ENCODE measurements at places on chromosomes 5 and 9.

DNA sequence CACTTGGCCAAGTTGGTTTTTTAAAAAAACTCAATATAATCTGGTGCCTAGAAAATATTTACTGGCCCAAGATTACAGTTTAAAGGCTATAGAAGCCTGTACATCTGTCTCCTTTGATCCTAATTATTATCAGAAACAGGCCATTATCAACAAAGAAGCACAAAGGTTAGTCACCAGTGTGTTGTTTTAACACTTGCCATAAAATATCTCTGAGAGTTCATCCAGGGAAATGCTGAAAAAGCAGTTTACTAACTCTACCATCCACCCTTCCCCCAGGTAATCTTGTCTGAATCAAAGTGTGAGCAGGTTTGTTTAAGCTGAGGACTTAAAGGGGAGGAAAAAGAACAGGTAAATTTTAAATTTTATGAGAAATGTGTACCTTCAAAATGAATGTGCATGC, 13.3 kb upstream of the TRPM6 start:
- DNase-seq: no peak

GRCh38 chr5:154972476-154973080, 31.7 kb downstream of the MRPL22 start:
- no peak for DNase-seq

DNA sequence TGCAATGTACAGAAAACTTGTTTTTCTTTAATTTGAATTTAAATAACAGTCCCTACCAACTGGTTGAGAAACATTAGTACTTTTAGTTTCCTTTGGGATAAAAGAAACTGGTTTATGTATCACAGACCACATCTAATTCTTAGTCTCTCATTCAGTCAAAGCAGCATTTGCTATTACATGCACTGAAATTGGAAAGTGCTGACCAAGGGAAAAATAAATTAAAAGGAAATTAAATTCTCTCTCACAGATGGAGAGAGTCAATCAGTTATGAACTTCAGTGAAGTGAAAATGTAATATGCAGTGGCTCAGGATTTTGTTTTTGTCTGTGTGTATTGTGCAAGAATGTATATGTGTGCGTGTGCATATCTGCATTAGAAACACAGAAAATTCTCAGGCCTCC, 121.7 kb downstream of the TUSC1 start:
- no peak for DNase-seq

DNA sequence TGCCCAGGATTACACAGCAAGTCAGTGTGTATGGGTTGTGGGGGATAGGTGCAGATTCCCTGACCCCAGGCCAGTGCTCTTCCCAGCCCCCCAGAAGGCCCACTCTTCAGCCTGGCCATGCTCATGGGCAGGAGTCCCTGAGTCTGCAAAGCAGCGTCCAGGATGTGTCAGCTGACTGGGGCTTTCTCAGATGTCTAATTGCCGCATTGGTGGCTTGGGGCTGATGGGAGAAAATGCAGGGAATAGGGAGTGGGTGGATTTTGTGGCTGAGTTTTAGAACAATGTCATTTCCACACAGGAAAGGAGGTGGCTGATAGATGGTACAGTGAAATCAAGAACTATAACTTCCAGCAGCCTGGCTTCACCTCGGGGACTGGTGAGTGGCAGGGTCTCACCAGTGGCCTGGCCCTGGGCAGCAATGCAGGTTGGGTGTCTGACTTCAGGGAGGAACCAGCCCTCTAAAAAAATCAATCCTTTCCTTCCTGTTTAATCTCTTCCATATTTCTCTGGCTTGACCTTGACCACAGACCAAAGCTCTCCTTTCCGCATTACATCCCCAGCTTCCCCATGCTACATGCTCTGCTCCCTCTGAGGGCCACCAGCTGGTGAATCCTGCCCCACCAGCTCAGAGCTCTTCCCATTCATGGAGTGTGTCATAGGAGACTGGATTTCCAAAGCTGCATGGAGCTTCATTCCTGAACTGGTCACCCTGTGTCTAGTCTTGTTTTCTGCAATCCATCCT, 14.2 kb downstream of the GLIPR2 start:
- no peak for DNase-seq

- DNase-seq: peak; percentile 9
These were observed 494 bp downstream of the CERT1 start for GRCh38 chr5:75510836-75511434.

DNA sequence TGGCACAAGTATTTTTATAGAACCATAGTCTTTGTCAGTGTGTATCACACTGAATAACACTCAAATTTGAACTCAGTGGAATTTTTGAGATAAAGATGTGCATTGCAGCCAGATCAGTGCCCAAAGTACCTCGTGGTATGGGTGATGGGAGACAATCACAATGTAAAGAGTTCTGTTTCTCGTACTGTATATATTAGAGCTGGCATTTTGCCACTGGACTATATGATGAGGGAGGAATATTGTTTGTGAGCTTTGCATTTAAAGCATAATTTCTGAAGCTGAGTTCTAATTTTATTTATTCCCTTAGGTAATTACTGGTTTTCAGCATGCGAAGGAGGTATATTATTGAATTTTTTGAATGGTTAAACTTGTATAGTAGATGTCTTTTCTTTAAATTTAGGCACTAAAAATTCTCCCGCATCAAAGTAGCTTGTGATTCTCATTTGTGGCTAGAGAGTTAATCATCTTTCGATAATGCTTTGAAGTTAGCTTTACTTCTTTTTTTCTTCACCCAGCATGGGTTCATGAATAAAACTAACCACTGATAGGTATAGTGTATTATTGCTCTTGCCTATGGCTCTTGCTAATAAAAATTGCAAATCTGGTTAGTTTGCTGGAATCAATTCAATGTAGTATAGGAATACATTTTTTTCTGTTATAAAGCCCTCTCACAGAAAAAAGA, 43.1 kb downstream of the PAM start:
- no peak for DNase-seq

GRCh38 chr5:35771300-35771699, 85.4 kb upstream of the IL7R start:
- DNase-seq: no peak

DNA sequence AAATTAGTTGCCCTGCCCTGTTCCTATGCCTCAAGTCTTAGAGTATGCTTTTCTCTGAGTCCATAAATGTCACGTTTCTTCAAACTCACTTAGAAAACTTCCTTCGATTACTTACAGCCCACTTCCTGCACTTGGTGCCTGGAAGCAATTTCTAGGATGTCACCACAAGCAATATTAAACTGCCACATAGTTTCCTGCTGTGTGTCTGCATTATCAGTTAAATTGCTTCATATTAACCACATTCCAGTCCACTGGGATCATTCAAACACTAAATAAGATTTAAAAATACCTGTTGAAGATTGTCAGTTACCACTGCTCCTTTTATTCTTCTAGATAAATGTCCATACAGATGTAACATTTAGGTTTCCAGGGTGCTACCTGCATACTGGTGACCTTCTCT, 4.1 kb downstream of the DENND1A start:
- DNase-seq: no peak
